GM03348 (cell line): ENCODE measurements at places on chromosomes 5 and 9.

DNA sequence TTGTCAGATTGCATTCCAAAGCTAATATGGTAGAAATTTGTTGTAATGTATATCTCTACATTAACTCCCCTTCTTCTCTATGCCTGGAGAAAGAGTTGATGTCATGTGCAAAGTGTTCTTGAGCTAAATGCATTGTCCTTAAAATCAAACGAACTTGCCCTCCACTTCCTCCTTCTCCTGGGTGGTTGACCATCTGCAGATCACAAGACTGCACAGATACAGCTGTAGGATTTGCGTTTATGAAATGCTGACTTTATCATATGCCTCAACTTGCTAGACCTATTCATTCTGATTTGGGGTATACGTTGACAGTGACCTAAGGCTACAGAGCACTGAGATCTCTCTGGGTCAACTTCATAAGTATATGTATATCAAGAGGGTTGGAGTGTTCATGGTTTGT lies 8.3 kb downstream of the TRIM32 start:
- no peak for DNase-seq

DNA sequence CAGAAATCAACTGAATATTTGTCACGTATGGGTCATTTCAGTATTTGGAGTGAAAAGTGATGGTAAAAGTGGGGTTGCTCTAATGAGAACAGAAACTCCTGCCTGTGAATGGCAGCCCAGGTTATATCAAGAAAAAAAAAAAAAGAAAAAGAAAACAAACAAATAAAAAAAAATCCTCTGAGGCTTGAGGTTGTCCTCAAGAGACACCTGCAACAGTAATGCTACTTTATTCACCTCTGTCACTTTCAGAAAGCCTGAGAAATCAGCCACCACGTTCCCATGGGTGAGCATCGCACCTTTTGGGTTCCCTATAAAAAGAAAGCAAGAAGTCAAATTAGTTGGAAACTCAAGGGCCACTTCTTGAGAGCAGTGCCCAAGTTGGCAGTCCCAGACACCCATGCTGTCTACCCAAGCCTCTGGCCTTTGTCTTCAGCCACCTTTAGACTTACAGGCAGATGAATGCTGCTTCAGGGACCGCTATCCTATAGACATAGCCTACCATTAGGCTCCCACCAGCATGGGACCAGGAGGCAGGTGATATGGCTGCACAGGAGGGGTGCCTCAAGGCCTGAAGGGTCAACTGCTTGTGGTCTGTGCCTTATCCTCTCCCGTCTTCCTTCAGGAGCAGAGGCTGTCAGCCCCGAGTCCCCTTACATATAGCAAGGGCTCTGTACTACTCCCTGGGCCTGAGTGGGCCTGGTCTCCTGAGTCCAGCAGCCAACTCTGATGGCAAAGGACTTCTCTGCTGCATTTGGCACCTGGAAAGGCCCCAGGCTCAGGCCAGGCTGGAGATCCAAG lies 31.1 kb upstream of the MEIKIN start:
- no peak for DNase-seq

- DNase-seq = no peak
Measured at GRCh38 chr5:131998431-131999040, 12.9 kb downstream of the ACSL6 start.

- no peak for DNase-seq
Measured at GRCh38 chr9:69190086-69190862, 16.2 kb downstream of the TJP2 start.

GRCh38 chr5:312845-313244 lies 8.7 kb upstream of the AHRR start:
- peak; percentile 41 for DNase-seq

DNA sequence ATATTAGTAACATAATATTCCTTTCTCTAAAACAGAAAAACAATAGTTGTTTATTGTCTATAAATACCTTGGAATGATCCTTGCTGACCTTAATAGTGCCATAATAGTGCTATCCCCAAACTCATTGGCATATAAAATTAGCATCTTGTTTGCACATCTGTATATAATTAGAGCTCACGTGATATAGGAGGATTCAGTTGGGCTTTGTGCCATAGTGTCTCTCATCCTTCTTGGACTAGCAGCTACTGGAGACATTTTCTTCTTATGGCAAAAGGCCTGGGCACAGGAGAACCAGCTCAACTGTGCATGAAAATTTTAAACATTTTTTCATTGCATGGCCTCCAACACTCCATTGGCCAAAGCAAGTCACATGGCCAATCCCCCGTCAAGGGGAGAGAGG lies 342.5 kb downstream of the SPATA31D1 start:
- no peak for DNase-seq

GRCh38 chr5:125346316-125346715 lies 599.9 kb upstream of the ZNF608 start:
- no peak for DNase-seq

- peak; percentile 64 for DNase-seq
Measured at GRCh38 chr9:99822806-99823591, 1.3 kb downstream of the NR4A3 start.

- no peak for DNase-seq
Measured at GRCh38 chr9:121909111-121909510, 184.0 kb downstream of the TTLL11 start.

- DNase-seq = no peak
Measured at GRCh38 chr5:142725231-142726187, 39.6 kb upstream of the FGF1 start.

DNA sequence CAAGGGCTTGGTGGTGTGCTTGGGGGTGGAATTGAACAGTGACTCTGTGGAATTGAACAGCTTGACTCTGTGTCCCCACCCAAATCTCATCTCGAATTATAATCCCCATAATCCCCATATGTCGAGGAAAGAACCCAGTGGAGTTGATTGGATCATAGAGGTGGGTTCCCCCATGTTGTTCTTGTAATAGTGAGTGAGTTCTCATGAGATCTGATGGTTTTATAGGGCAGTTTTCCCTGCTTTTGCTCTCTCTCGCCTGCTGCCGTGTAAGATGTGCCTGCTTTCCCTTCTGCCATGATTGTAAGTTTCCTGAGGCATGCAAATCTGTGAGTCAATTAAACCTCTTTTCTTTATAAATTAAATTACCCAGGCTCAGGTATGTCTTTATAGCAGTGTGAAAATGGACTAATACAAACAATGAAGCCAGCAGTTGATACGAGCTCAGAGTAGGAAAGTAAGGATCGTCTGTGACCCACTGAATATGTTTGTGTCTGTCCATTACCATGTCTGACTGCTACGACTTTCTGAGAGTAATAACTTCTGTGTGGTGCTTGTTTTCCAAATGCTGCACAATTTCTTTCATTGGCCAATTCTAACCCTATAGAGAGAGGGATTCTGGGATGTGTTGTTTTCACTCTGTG lies 17.9 kb upstream of the RICTOR start:
- no peak for DNase-seq

- no peak for DNase-seq
Measured at GRCh38 chr9:22138956-22139660, 130.0 kb upstream of the CDKN2B start.

GRCh38 chr5:143987751-143988560 lies 176.0 kb downstream of the HMHB1 start:
- no peak for DNase-seq

GRCh38 chr5:139228201-139228803 lies 30.1 kb upstream of the SIL1 start:
- DNase-seq = no peak

DNA sequence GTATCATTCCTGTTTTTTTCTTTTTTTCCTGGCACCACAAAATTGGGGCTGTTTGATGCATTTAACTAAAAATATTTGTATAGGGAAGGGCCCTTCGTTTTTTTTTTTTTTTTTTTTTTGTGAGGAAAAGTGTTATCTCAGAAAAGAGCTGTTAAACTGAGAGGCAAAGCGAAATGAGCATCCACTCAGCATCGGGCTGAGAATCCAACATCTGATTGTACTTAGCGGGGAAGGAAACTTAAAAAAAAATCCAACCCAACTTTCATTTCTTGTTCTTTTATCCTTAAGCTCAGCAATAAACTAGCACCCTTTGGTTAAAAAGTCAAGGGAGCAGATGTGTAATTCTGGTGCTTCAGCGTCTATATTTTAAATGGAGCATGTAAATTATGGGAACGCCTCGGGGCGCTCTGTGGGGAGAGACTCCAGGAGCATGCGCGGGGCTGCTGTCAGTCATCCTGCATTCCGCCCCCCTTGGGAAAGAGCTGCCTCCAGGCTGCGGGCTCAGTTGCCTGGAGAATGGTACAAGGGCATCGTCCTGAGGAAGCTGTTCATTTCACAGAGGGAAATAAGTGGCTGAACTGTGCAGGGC lies 33.3 kb downstream of the DMRT2 start:
- DNase-seq = peak; percentile 56

DNA sequence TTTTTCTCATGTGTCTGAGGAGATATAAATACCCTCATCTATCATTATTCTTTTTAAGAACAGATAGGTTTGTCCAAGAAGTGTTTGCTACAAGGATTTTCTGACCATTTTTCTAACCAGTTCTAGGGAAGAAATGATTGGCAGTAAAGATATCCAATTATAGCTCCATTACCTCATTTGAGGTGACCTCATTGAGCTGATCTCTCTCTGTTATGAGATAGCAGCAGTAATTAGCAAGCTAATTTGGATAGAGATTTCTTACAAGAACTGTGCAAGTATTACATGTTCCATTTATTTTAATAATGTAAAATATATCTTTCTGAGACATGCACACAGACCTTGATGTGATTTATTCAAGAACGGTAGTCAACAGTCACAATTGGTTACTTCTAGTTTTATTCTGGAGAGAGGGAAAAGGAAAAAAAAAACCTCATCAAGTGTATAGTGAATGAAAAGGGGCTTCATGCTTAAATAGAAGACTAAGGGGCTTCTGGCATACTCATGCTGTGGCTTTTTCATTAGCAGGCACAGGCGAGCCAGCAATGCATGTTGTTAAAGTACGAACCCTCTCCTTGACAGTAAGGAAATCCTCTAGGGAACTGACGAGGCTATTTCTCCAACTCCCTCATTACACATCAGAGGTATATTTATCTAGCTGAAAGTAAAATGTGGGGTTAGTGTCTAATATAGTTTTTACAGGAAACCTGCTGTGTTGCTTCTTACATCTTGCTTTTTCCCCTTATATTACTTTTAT lies 127.3 kb downstream of the NUDT12 start:
- no peak for DNase-seq

DNA sequence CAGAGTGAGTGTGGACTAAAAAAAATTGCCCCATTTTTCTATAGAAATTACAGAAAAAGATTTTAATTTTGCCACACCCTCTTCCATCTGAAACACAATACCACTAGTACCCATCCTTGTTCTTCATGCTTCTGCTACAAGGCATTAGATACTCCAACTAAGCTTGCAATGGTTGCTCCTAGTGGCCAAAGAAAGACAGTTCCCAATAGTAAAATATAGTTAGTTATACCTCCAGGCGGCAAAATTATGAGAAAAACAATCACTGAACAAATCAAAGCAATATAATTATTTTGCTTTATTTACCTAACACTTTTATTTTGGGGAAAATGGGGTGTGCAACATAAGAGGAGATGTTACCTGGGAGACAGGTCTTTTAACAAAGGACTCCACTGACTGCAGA lies 101.2 kb downstream of the RAPGEF6 start:
- no peak for DNase-seq

- no peak for DNase-seq
Measured at GRCh38 chr9:127660886-127661741, 45.7 kb upstream of the CFAP157 start.

DNA sequence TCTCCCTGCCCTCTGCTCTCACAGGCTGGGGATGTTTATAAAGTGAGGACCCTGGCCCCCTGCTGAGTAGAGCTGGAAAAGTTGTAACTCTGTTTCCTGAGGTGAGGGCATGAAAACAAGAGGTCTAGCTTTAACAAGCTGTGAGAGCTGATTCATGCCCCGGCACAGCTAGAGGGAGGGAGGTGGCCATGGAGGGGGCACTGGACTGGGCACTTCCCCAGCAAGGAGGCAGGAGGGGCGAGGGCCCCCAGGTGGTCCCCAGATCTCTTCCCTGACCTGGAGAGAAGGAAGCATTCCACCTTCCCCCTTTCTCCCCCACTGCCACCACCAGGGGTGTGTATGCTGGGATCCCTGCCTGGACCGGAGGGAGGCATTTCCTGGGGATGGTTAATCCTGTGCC lies at the start of gene MSMP:
MSMP (minus strand) TSS at position 13 of the 400 bp plus-strand sequence. CDS start 147 bp downstream, outside the sequence.
- DNase-seq = no peak

DNA sequence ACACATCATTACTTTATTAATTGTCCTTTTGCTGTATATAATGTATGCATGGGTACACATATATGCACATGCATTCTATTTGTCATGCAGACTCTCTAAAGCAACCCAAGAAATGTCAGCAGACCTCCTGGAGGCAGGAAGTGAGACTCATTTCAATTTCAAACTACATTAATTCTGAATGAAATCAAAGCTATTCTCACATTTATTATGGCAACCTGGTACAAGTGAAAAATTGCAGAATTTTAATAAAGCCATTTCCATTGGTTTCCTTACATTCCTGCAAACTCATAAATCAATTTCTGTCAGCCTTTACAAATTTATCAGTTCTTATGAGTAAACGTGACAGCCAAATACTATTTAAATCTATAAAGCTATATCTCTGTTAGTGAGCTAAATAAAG lies 430.4 kb upstream of the NUDT12 start:
- DNase-seq = no peak

DNA sequence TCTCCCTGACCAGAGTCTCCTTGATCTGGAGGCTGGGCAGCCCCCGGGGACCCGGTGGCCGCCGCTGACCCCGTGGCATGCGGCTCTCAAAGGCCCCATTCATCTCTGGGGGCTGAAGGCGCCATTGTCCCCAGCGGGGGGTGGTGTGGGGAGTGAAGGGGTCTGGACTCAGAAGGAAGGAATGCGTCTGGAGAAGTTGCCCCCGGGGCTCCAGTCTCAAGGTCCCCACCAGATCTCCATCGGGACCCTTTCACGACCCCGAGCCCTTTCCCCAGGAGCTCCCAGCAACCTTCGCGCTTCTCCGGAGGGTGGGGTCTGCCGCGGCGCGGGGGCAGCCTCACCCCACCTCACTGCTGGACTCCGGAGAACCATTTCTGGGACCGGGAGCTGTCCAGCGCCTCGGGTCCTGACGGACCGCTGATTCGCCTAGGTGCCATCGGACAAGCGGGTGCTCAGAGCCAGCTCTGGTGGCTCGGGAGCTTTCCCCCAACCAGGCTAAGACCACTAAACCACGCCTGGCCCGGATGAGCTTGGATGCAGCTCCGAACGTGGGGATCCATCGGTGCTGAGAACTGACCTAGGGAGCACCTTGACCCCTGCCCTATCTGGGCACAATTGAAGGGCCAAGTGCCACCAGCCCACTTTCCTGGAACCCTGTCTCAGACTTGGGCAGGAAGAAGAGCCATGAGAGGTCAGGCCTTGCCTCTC lies 5.1 kb upstream of the PCDH1 start:
- DNase-seq = peak; percentile 71

- peak; percentile 84 for DNase-seq
Measured at GRCh38 chr5:139422307-139422893, 16.9 kb downstream of the DNAJC18 start.
